ENCODE measurements at places on chromosomes 1 and 21. TPM values are rescaled to one million over a fixed set of nuclear protein-coding genes. Genes with fewer than 3 reads are reported as not detected.

The CNIH3 gene
- 2.0 TPM for total RNA-seq

The ACKR1 gene
- total RNA-seq: not detected

The RUNX1 gene
- 56.5 TPM for total RNA-seq

The POLR3GL gene
- 10.3 TPM for total RNA-seq

The C4BPA gene
- total RNA-seq: not detected

The ADAMTSL4 gene
- 0.56 TPM for total RNA-seq

The GREM2 gene
- total RNA-seq: 5.0 TPM

Measured in IMR-90 (cell line).